ENCODE measurements at places on chromosomes 5 and 9. TPM values are rescaled to one million over a fixed set of nuclear protein-coding genes. Genes with fewer than 3 reads are reported as not detected.

- no peak for DNase-seq
Observed at GRCh38 chr9:70566751-70567150, 152.3 kb upstream of the KLF9 start.

DNA sequence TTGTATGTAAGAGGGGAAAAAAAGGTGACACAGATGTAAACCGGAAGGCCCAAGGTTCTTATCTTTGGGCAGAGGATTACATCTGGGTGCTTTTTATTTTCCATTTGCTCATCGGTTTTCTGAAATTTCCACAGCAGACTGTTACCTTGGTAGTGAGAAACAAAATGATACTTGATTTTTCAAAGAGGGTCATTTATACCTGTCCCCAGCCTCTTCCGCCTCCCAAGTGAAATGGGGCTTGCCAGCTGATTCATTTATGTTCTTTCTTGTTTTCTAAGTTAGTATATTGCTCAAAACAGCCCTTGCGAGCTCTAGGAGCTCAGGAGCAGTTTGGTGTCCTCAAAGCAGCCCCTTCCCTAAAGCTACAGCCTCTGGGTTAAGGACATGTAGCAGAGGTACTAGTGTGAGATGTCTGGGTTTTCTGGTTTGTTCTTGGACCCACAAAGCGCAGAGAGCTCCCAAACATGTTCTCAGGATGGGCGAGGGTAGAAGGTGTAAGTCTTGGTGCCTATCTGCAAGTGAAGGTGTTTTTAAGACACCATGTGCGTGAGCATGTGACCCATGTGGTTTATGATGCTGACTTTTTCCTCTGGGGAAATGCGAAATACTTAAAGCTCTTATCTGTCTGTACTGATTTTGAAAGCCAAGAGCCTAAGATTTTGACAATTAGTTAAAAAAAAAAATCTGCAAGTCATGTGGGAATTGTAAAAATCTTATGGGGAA, 38.3 kb downstream of the DAPK1 start:
- DNase-seq = no peak

- peak; percentile 82 for DNase-seq
Observed at GRCh38 chr9:133506653-133507038, 18.1 kb downstream of the MYMK start.

DNA sequence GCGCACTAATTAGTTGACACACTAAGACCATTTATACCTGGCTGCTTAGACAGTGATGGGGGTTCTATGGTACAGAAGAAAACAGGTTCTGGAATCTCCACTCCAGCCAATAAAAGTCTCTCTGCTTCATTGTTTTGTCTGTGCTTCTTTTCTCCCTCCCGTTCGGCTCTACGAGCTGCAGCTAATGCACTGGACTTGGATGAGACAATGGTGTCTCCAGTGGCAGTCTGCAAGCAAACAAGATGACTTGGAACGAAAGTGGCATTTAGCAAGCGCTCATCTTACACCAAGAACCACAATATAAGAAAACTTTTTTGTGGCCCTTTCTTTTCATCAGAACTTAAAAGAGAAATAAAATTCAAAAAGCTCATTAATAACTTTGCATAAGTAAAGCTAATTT, 30.2 kb downstream of the GFM2 start:
- DNase-seq = no peak

DNA sequence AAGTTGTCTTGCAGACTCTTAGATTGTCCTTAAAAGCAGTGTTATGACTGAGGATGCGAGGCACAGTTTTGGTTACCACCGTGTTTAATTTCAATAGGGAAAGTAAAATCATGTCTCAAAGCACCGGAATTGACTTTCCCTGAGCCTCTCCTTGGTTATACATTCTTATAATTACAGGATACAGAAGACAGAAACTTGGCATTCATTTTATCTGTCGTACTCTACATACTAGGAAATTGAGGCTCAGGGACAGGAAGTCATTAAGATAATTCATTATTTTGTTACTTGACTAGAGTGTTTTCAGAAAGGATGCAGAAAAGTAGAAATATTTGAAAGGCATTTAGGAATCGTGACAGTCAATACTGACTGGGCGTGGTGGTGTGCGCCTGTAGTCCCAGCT, 54.0 kb upstream of the SPATA31D4 start:
- DNase-seq = no peak

DNA sequence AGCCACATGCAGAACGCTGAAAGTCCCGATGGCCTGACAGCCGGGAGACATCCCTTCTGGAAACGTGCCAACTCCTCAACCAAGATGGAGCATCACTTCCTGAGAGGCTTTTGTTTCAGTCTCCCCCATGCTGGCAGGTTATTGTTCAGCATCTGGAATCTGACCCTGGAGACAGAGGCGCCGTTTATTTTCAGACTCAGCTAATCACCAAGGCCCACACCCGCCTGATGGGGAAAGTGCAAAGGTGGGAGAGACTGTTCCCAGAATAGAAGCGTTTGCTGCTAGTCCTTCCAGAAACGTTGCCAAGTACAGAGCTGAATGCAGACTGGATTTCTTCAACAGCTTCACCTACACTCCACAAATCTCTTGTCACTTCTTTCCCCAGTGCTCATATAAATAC, 41.8 kb upstream of the S1PR3 start:
- DNase-seq = peak; percentile 96

GRCh38 chr5:151253605-151253950, 593 bp downstream of the GM2A start:
- no peak for DNase-seq

DNA sequence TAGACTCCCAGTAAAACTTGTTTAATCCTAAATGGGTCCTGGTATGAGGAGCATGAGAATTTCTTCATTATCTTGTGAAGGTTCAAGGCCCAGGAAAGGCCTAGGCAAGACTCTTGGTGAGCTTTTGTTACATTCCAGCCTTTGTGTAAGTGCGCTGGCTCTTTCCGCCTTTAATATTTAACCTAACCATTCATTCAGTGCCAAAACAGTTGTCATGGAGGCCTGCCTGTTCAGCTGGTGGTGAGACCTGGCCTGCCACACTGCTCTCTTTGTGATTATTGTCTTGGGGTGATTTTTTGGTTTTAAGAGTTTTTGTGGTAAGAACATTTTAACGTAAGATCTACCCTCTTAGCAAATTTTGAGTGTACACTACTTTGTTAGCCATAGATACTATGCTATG, 127.5 kb upstream of the WWC1 start:
- DNase-seq = no peak

- no peak for DNase-seq
Observed at GRCh38 chr5:115098041-115098702, 71.5 kb downstream of the TRIM36 start.

GRCh38 chr9:70466976-70467561, 52.6 kb upstream of the KLF9 start:
- no peak for DNase-seq

GRCh38 chr9:81191222-81191621, 498.1 kb downstream of the TLE1 start:
- no peak for DNase-seq

DNA sequence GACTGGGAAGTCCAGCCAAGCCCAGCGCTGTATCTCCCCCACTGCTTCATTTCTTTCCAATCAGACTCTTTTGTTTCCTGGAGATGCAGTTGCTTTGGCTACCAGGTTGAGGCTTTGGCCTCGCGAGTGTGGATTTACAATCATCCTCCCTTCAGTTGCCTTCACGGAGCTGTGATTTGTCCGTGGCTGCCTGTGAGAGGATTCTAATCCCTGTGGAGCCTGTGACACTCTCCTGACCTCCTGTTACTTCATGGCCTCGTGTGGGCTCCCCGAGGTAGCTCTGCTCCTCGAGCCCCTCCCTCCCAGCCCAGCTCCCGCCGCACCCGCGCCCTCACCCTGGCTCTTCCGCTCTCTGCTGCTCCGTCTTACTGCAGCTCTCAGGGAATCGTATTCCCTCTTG, 107.2 kb upstream of the STC2 start:
- no peak for DNase-seq

DNA sequence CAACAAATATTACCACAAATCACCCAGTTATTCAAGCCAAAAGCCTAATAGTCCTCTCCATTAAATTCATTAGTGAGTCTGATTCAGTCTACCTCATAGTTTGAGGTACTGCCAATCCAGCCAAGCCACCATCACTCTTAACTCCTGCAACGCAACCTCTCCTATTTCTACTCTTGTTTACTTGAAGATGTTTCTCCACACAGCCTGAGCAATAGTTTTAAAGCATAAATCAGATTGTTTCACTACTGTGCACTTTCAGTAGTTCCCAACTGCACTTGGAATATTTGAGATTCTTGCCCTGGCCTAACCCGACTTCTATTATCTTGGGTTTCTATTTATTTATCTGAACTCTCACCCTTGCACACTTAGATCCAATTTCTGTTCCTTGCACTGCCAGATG, 85.5 kb downstream of the YIPF5 start:
- no peak for DNase-seq

- DNase-seq = no peak
Observed at GRCh38 chr9:15286161-15286821, 20.7 kb downstream of the TTC39B start.

GRCh38 chr9:91150998-91151717, 210.6 kb downstream of the AUH start:
- DNase-seq = no peak

- no peak for DNase-seq
Observed at GRCh38 chr9:9215050-9215449, 1397.8 kb downstream of the PTPRD start.

DNA sequence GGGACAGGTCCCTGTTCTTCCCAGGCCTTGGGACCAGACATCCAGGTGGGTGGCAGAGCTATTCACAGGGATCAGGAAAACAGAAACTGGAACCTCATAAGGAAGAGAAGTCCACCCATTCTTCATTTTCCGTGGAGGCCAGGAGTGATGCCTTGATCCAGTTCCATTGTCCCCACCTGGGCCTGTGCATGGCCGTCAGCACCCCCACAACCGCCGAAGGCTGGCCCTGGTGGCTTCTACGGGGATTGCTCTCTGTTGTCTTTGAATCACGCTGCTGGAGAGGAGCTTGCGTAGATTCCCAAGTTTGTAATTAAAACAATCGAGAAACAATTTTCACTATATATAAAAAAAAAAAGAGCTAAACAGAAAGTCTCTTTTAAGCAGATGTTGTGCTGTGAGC, 134.4 kb downstream of the MVB12B start:
- DNase-seq = no peak

DNA sequence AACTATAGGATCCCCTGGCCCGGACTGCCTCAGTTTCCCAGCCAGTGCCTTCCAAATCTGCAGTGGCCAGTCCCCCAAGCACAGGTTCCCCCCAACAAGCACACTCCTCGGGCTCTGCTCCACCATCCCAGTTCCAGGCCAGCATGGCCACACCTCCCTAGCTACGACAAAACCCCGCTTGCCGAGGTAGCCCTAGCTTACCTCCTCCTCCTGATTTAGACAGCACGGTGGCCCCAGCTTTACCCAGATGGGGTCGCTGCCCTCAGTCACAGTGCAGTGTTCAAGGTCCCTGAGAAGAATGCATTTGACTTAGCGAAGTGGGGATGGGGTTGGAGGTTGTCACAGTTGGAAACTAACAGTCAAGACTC, 40.8 kb upstream of the GARNL3 start:
- no peak for DNase-seq

DNA sequence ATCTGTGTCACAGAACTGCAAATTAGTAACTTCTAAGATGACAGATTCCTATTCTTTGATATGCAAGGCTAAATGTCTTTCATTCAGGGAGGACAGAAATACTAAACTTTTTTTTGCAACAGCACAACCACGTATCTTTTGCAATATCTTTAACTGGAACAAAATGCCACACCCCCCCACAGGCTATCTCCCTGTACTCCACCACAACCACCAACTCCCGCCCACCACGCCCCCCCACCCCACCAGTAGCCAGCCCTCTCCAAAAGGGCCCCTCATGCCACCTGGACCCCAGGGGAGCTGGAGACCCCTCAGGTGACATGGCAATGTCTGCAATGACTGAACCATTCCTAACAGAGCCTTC, 131.8 kb downstream of the ROR2 start:
- no peak for DNase-seq

DNA sequence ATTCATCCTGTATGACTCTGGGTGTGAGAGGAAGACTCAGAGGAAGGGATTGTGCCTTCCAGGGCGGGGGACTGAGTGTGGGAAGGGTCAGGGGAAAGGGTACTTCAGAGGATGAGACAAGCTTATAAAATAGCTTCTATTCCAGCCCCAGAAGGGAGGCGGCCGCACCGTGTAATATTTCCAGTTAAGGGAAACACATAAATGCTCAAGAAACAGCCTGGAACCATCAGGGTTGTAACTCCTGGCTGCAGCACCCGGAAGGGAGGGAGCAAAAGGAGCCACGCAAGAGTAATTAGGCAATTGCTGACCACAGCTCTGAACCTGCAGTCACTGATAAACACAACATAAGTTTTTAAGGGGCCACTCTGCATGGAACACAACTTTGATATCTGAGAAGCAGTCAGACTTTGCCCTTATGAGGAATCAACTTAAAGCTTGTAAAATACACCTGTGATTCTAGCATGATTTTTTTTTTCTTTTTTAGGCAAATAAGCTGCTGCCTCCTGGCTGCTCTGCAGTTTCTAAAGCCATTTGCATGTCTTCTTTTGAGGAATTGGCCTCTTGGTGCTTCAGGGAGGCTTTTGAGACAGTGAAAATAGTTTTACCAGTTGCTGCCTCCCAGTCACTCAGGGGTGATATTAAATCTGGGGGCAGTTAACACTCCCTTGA, 382.7 kb downstream of the ENC1 start:
- peak; percentile 59 for DNase-seq

GRCh38 chr5:172772112-172772906, 1.3 kb upstream of the DUSP1 start:
- peak; percentile 98 for DNase-seq

- no peak for DNase-seq
Observed at GRCh38 chr5:90994796-90995195, 388.3 kb downstream of the ARRDC3 start.

GRCh38 chr5:143938230-143938629, 126.3 kb downstream of the HMHB1 start:
- no peak for DNase-seq

DNA sequence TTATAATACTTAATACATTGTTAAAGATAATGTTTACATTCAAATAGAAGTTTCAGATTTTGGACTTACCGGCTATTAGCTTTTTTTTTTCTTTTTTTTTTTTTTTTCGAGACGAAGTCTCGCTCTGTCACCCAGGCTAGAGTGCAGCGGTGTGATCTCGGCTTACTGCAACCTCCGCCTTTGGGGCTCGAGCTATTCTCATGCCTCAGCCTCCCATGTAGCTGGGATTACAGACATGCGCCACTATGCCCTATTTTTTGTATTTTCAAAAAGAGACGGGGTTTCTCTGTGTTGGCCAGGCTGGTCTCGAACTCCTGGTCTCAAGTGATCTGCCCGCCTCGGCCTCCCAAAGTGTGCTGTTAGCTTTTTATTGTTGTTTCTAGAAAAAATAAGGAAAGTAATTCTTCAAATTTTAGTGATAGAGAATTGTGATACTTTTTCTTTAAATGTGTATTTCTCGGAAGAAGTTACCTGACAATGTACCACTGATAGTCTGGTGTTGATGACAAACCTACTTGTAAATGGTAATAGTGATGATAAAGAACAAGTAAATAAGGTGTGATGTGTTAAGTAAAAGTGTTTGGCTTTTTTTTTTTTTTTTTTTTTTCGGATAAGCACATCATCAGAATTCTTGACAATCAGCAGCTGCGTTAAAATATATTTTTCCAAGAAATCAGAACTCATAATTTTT, 2.7 kb downstream of the CDC42SE2 start:
- no peak for DNase-seq

- DNase-seq = no peak
Observed at GRCh38 chr9:84677080-84677479, 7.6 kb downstream of the NTRK2 start.

CKMT2 gene
- polyA plus RNA-seq = 5.4 TPM

IFNK gene
- polyA plus RNA-seq = 0.14 TPM

SPATA9 gene
- 1.6 TPM for polyA plus RNA-seq

PCSK5 gene
- polyA plus RNA-seq = 14.0 TPM

PCDHB13 gene
- polyA plus RNA-seq = 5.8 TPM

MARCHF11 gene
- not detected for polyA plus RNA-seq

PAEP gene
- not detected for polyA plus RNA-seq

RASEF gene
- 8.7 TPM for polyA plus RNA-seq

SPOUT1 gene
- polyA plus RNA-seq = 36.2 TPM

FLT4 gene
- 48.5 TPM for polyA plus RNA-seq

All from left lung (tissue), 14 donors.